ENCODE measurements at places on chromosomes 3 and 15.

- DNase-seq: no peak
Observed at GRCh38 chr3:69491975-69492374, 106.1 kb upstream of the FRMD4B start.

GRCh38 chr15:37517191-37517895, 417.0 kb upstream of the MEIS2 start:
- DNase-seq: no peak

DNA sequence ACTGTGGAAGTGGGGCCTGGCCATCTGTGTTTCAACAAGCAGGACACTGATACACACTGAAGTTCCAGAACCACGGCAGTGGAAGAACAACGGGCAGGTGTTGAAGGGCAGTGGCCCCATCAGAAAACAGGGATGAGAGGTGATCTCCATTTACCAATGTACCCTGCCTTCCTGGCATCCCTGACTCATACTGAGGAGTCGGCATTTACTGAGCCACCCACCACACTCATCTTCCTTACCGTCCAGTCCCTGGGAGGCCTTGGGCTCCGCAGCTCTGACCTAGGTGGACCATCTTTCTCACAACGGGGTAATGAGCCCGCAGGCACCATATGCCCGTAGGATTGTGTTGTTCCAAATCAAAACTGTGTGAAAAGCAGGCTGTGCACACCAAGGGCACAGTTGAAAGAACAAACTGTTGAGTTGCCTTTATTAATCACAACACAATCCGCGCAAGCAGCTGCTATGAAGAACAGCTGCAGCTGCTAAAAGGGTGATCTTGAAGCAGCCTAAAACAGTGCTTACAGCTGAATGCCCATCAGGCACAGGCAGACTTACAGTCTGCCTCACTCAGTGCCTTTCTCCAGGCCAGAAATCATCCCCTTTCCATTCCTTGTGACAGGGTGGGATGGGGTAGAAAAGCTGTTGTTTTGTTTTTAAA, 12.9 kb downstream of the MB21D2 start:
- DNase-seq: no peak

DNA sequence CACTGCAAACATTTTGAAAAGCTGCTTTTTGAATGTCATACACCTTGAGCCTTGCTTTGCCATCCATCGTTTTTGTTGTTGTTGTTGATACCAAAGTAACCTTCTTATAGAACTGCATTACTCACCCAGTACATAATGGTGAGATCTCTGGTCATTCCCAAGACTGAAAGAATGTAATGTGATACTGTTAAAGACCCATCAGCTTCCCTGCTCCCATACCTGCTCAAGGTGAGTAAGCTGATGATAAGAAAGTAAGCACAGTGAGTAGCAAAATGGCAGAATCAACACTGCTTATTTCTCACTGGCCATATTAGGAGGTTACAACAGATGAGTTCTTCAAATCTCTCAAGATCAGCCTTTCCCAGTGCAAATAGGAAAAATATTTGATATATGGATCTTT, 89.8 kb downstream of the CADPS start:
- no peak for DNase-seq

- no peak for DNase-seq
Observed at GRCh38 chr3:197428117-197428801, 127.5 kb downstream of the BDH1 start.

- no peak for DNase-seq
Observed at GRCh38 chr3:42511201-42511600, 8.8 kb downstream of the VIPR1 start.

- no peak for DNase-seq
Observed at GRCh38 chr3:46695962-46696894, 2.7 kb upstream of the ALS2CL start.

DNA sequence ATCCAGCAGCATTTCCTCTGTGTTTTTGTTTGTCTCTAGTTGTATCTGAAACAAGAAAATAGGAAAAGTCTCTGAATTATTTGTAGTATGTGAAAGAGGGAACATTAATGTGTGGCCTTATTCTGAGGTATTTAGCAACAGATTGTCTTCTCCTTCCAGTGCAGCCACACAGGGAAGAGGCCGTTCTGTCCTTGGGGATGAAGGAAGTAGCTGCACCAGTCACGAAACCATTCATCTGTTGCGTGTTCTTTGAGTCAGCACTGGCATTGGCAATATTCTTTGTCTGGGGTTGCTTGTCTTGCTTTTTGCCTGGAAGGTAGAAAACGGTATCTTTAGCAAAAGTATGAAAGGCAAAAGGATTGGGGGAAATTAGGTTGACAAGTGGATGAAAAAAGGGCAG, 91.6 kb downstream of the CDIN1 start:
- no peak for DNase-seq

DNA sequence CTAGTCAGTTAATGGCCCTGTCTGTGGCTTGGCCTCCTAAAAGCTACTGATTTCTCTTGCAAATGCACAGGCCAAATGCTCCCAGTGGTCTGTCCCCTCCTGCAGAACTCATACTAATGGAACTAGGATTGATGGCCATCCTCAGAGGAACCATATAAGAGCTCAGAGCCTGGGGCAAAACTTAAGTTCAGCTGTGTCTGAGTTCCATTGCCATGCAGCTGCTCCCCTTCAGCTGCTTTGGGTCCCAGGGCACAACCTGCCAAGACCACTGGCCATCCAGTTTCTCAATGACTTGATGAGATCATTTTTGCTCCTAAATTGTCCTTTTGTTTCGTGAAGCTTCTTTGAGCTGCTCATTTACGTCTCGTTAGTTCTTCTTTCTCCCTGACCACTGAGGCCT, 529.5 kb upstream of the TBL1XR1 start:
- no peak for DNase-seq

DNA sequence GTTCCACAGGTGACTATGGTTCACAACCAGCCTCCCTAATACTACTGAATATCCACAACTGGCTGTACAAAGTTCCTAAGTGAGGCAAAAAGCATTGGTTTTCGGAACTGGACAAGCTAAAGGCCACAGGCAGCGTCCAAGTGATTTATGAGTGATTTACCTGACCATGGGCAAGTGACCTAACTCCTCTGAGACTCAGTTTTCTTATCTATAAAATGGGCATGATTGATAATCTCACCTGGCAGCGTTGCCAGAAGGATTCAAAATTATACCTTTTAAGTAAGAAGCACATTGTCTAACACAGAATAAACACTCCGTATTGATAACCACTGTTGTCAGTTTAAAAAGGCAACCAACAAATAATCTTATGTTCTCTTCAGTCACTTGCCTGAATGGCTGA, 29.8 kb downstream of the ADAMTS9 start:
- no peak for DNase-seq

DNA sequence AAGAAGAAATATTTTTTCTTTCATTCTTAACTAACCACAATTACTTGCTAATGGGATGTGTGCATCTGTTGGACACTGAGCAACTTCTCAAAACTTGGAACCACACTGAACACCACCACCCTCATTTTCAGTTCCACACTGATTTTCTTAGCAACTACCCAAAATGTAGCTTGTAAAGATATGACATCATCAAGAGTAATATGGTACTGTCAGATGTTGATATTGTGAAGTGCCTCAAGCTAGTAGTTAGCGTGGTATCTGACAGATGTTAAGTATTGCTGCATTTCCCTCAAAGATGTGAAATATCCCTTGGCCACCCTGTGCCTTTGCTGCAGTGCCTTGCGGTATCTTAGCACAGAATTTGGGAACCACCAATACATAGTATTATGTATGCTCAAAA, 9.3 kb downstream of the RFTN1 start:
- no peak for DNase-seq

- DNase-seq: no peak
Observed at GRCh38 chr3:192129586-192129985, 597.8 kb downstream of the FGF12 start.

DNA sequence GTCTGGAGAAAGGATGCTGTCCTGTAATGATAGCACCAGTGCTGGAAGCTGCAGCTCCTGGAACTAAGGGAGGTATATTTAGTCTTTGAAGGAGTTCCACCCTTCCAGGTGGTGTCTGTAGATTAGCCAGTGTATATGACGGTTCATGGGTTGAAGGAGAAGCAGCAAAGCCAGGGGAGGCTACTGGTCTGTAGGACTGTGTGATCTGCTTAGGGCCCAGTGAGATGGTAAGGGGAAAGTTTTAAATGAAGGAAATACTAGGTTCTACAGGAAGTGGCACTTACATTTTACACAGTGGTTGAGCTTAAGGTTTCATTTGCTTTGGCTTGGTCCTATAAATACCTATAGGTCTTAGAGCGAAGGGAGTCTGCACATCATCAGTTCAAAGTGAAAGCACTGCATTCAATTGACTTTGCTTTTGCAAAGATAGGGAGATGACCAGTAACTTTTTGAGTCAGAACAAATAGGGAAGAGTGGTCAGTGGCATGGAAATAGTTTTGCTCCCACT, 5.6 kb downstream of the SLC25A38 start:
- DNase-seq: no peak

GRCh38 chr15:34621675-34622074, 38.2 kb upstream of the GOLGA8B start:
- DNase-seq: no peak

DNA sequence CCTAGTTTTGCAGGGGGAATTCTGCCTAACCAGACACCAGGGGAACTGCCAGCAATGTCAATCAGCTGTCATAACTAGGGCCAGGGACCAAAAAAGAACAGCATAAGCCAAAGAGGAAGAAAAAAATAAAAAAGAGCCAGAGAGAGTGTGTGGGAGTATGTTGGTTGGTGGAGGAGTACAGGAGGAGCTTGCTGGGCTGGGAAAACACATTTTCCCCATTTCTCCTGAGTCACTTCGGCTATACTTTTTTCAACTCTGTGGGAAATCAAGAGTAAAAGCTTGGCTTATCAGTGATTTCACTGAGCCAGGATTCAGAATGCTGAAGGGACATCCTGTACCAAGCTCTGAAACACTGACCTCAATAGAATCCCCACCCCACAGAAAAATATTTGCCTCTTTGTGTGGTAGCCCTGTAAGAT, 144.7 kb upstream of the DPH6 start:
- DNase-seq: no peak

GRCh38 chr3:40528426-40528825, 3.7 kb downstream of the ZNF621 start:
- DNase-seq: no peak

DNA sequence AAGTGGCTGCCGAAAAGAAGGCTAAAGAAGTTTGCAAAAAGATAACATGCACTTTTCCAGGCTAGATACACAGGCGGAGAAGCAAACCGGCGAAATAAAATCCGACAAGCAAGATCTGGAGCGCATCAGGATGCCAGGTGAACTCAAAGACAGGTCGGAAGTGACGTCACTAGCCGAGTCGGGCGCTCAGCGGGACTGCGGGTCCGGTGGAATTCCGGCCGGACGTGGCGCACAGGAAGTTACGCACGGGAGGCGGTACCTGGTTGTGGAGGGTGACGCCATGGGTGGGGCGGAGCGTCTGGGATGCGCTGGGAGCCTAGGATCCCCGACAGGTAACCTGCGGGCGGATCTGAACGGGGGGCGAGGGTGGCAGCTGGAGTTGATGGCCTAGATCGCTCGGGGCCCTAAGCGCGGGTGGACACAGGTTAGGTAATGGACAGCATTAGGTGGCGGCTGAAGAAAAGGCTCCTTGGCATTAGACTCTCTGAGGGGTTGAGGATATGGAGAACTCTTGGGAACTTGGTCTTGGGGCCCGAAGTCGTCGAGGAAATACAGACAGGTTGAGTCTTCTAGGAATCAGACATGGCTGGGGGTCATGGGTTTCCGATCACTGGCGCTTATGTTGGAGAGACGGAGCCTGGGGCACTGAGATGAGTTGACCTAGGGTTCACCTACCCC, 29.0 kb upstream of the EHHADH start:
- peak; percentile 93 for DNase-seq

GRCh38 chr15:58331560-58331912, 100.3 kb upstream of the LIPC start:
- DNase-seq: no peak

DNA sequence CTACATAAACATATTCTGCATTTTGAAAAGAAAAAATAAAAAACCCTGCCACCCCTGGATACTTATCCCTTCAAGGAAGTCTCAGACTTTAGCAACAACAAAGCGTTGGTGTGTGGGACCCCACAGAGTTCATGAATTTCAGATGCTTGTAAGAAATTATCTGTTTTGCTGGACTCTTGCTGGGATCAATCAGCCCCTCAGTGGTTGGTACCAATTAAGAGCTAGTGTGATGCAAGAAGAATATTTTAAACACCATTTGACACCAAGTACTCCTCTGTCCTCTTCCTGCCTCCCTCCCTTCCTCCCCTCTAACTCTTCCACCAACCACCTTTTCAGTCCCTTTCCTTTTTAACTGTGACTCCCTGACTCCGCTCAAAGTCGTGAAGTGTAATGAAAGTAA, 51.5 kb downstream of the SST start:
- DNase-seq: no peak

DNA sequence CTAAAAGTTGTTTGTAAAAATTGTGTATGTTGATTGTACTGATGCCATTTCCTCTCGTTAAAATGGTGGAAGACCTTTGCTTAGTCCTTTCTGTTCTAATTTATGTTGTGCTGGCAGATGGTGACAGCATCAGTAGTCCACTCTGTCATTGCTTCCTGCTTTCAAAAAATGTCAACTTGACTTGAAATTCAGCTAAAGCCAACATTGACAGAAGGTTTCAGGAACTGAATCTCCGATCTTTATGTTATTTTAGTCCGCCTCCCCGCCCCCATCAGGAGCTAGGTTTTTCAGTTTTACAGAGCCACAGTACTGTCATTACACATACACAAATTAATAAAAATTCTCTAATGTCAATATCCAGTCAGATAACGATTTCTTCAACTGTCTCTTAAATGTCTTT, 1.5 kb downstream of the CEP63 start:
- DNase-seq: no peak

- DNase-seq: no peak
Observed at GRCh38 chr3:69092030-69092516, 7.3 kb downstream of the ARL6IP5 start.

DNA sequence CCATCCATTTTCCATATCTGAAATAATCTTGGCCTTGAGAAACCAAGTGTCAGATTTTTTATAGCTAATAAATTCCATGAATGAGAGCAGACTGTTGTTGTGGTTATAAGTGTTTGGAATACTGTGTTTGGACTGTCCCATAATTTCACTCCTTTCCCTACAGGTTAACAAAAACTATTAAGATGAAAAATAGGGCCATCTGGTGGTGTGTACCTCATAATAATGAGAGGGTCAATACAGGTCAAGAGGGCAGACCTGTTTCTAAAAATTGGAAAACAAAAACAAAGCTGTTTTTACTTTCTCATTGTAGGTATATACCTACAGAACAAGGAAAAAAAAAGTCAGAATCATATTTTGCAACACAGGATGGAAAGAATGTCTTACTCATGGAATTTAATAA, 553.8 kb upstream of the SGO1 start:
- DNase-seq: no peak

DNA sequence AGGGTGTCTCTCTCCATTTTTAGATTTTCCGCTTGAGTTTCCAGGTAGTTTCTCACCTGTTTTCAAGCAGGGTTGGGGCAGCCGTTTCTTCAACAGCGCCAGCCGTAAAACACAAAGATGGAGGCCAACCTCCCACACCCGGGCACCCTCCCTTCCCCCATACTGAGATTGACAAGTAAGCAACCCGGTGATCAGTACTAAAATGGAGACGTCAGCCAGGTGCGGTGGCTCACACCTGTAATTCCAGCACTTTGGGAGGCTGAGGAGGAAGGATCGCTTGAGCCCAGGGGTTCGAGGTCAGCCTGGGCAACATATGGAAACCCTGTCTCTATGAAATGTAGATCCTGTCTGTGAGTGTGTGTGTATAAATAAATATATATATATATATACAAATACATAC, 903 bp upstream of the ZSCAN2 start:
- DNase-seq: no peak

- DNase-seq: no peak
Observed at GRCh38 chr3:78728406-78729145, 1039.2 kb downstream of the ROBO1 start.
